Fibroblast of the aortic adventitia (primary cell): ENCODE measurements at places on chromosomes 16 and 17. TPM values are rescaled to one million over a fixed set of nuclear protein-coding genes. Genes with fewer than 3 reads are reported as not detected.

- DNase-seq: no peak
Measured at GRCh38 chr17:70872103-70872502, 702.8 kb downstream of the KCNJ2 start.

DNA sequence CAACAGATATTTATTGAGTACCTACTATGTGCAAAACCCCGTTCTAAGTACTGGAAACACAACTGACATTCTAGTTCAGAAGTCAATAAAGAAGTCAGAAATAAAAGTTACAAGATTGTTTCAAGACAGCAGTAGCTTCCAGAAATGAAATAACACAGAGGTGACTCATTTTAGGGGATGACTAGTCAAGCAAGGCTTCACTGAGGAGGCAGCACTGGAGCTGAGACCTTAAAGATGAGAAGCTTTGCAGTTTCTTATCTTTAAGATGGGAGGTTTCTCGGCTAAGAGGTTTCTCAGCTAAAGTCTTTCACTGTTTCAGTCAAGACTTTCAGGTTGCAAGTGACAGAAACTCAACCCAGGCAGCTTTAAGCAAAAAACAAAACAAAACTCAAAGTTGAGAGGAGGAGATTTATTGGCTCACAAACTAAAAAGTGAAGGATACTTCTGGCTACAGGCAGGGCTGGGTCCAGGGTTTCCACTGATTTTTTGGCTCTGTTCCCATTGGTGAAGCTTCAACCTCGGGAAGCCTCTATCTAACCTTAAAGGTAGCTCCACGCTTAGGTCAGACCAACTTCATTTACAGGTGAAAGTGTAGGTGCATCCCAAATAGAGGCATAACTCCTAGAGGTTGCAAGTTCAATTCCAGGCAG is 7.4 kb upstream of the MMP2 start:
- peak; percentile 92 for DNase-seq

DNA sequence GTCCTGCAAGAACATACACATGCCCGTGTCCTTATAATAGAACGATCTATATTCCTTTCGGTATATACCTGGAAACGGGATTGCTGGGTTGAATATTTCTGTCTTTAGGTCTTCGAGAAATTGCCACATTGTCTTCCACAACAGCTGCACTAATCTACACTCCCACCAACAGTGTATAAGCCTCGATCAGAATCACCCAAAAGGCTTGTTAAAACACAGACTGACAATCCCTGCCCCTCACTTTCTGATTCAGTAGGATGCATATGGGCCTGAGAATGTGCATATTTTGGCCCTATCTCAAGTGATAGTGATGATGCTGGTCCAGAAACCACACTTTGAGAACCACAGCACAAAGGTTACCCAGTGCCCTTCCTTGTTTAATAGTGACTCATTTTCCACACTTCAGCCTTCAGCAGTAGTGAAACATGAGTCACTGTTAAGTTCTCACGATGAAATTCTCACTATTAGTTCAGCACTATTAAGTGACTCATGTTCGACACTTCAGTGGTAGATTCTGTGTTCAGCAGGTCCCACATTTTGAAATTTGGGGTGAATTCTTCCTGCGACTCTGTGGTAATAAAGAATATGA is 215.6 kb downstream of the GRIN2A start:
- peak; percentile 2 for DNase-seq

GRCh38 chr16:24896439-24896838 is 50.7 kb downstream of the SLC5A11 start:
- no peak for DNase-seq

DNA sequence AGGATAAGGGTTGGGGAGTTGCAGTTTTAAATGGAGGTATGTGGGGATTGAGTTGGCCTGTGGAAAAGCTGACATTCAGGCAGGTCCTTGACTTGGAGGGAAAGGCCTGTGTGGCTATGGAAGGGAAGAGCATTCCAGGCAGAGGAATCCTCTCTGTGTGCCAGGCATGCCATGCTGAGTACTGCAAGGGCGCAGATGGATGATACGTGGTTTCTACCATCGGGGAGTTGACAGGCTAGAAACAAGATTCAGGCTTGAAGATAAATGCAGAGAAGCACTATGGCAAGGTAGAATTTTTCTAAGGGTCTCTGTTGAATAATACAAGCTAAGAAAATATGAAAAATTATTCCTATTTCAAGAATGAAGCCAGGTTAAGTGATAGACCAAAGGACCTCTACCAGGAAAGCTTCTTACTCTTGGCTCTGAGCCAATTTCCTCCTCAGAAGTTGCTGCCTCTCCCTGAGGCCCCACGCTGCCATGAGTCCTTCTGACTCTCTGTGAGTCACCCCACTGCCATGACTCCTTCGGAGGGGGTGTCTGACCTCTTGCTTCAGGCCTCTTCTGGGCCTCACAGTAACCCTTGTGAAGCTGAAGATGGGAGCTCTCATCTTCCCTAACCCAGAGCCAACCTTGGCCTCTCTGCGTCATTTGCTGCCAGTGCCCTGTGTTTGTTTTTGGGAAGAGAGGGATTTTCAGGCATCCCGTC is 75.8 kb downstream of the WNT3 start:
- DNase-seq: peak; percentile 76

- DNase-seq: peak; percentile 41
Measured at GRCh38 chr17:59332749-59333377, 1.4 kb downstream of the YPEL2 start.

- peak; percentile 42 for DNase-seq
Measured at GRCh38 chr16:79600638-79601091, at the start of gene MAF. TSS of gene MAF (minus strand) at chr16:79600737. CDS start at chr16:79599902, 835 bp downstream.

- no peak for DNase-seq
Measured at GRCh38 chr17:58414596-58414997, 2.7 kb downstream of the RNF43 start.

GRCh38 chr17:10622617-10623485 is 34.3 kb downstream of the MYH3 start:
- no peak for DNase-seq

GRCh38 chr17:59617156-59617732 is 2.5 kb upstream of the CLTC start:
- no peak for DNase-seq

- DNase-seq: no peak
Measured at GRCh38 chr16:87792205-87792565, 26.4 kb upstream of the KLHDC4 start.

GRCh38 chr17:43974382-43975266 is 20.9 kb upstream of the PYY start:
- DNase-seq: no peak

DNA sequence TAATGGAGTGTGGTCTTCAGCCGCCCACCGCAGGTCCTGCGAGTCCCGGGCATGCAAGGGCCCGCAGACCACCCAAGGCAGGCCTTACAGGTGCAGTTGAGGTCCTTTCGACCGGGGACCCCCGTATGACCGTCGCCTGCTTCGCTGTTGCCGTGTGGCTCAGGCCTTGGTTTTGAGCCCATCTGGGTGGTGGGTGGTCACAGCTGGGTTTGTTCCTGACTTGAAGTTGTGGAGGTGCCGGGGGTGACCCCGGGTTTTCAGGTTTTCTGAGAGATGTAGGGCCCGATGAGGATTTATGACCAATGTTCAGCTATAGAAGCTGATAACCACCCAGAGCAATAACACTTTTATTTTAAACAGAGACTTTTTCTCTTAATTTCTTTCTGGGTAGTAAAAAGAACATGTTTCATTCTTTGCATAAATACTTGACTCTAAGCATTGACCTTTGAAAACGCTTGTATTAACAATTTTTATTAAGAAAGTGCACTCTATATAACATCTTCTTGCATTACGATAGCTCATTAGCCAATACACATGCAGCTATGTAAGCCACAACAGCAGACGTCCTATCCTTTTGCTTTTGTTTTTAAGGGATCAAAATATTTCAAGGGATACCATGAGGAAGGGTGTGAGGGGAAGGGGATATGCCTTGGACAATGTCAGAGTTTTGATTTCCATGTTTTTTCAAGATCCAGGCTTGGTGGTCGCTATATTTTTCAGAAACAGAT is 1.9 kb downstream of the FOXL1 start:
- no peak for DNase-seq

DNA sequence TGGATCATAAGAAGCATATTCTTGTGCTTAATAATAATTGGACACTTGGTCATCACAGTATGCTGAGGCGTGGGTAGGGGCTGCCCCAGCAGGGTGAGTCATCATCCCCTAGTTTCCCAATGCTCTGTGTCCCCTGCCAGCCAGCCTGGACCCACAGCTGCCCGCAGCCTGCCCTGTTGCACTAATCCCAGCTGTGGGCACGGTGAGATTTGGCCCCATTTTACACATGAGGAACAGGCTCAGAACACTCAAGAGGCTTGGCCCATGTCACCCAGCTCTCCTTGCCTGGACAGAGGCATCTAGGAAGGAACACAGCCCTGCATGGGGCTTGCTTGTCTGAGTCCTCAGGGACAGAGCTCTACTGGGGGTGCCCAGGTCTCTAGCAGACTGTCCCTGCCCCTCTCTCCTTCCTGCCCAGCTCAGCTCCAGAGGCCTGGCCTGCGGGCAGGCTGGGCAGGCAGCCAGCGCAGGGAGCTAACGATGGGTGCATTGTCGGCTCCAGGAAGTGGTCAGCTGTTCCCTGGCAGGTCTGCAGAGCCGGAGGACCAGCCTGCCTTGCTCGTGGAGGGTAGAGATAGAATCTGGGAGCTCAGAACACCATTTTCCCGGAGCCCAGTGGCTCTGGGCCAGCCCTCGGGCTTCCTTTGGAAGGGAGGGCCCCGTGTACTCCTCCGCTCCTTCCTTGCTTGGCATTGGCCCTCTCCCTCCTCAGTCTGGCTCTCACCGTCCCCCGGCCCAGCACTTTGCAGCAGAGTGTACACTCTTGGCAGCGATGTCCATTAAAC is 189.4 kb downstream of the RAB11FIP4 start:
- peak; percentile 91 for DNase-seq

DNA sequence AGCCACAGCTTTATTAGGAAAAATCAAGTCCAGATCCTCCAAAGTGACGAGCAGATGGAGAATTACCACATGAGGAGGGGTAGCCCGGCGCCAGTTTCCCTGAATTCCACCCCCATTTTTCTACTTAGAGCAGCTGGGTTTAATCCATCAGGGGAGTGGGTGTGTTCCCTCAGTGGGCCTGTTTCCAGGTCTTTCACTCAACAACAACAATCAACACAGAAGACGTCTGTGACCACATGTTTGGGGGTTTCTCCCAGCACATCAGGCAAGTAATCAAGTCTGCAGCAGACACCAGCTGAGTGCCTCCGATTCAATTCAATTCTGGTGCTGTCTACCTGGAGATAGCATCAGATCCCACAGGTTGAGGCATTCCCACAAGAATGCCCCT is 6.8 kb downstream of the SLC6A2 start:
- no peak for DNase-seq

- no peak for DNase-seq
Measured at GRCh38 chr16:9091867-9092281, 430 bp downstream of the HAPSTR1 start.

The PIP4K2B gene
- 25.2 and 56.8 TPM in 2 replicates for total RNA-seq

The SAMD14 gene
- 1.6 and 5.1 TPM in 2 replicates for total RNA-seq

The CCL18 gene
- total RNA-seq: not detected in 2 replicates

The KDM6B gene
- 5.7 and 32.1 TPM in 2 replicates for total RNA-seq

The KRT39 gene
- total RNA-seq: not detected in 2 replicates

The NPTX1 gene
- 0.57 and 191 TPM in 2 replicates for total RNA-seq

The SHBG gene
- 0.25 and 0.36 TPM in 2 replicates for total RNA-seq

The ZNF286A gene
- 33.7 and 86.2 TPM in 2 replicates for total RNA-seq

The HBM gene
- not detected in 2 replicates for total RNA-seq

The CX3CL1 gene
- total RNA-seq: 0.18 and 0.33 TPM in 2 replicates

The MRPL38 gene
- 27.0 and 39.2 TPM in 2 replicates for total RNA-seq

The RHBDF1 gene
- total RNA-seq: 39.4 and 66.8 TPM in 2 replicates

The GRIN2C gene
- total RNA-seq: under 0.01 TPM in 1 of 2 replicates, not detected in the other
